ENCODE measurements at places on chromosomes 16 and 17.

DNA sequence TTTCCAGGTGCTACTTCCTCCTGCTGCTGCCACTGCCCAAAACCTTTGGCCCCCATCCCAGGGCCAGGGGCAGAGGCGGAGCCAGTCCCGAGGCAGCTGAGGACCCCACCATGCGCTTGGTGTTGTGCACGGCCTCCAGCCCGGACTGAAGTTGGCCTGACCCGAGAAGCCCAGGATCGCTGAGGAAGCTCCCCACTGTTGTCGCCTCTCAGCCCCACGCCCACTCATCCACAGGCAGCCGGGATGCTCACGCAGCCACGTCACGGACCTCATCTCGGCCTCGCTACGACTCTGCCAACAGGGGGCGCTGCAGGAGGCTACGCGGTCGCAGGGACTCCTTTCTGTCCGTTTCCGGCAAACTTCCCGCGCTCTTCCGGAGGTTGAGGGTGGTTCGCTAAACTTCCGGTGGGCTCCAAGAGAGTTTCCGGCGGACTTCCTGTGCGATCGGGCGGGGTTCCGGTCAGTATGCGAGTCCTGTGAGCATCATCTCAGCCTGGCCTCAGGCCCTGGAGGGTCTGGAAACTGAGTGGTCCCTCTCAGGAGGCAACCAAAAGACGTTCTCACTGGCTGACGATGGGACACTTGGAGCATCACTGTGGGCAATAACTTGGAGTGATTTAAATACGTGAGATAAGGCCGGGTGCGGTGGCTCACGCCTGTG lies 12.4 kb downstream of the ZG16B start:
- peak; percentile 45 for DNase-seq

DNA sequence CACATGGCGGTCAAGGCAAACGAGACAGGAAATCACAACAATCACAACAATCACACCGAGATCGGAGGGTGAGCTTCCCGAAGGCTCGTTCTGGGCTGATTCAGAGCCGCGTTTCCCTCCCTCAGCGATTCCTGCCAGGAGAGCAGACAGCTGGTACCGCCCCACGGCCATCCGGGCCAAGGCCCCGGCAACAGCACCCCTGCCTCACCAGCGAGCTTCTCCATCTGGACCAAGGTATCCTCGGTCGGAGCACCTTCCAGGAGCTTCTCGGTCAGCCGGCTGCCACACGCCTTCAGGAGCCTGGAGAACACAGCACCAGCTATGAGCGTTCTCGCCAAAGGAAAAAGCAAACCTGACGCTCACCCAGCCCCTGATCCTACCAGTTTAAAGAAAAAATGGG lies 15.2 kb upstream of the PLD6 start:
- DNase-seq = no peak

- DNase-seq = no peak
Measured at GRCh38 chr17:83065660-83066542, 13.5 kb upstream of the METRNL start.

GRCh38 chr17:67020293-67020766 lies 24.0 kb upstream of the CACNG1 start:
- no peak for DNase-seq

DNA sequence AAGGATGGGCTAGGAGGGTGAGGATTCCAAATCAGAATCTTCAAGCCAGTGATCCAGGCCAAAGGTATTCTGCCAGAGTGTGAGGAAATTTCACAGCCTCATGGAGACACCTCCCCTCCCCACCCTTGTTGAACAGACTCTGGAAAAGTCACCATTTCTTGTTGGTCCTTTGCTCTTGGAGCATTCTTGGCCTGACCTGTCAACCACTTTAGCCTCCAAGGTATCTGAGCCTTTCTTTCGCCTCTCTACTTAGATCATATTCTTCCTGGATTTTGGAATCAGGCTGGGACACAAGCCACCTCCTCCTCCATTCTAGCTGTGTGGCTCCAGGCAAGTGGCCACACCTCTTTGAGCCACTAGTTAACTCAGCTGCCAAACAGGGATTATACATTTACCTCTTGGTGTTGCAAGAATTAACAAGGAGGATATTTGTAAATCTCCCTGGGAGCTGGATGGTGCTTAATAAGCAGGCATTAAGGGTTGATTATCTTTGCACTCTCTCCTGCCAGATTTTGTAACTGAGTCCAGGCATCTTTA lies 193.5 kb downstream of the WWOX start:
- DNase-seq = no peak

GRCh38 chr17:81323411-81323868 lies 28.3 kb upstream of the SLC38A10 start:
- peak; percentile 31 for DNase-seq

- DNase-seq = peak; percentile 16
Measured at GRCh38 chr16:68116256-68116867, 31.2 kb downstream of the NFATC3 start.

- DNase-seq = no peak
Measured at GRCh38 chr16:50193594-50193993, 40.5 kb downstream of the TENT4B start.

DNA sequence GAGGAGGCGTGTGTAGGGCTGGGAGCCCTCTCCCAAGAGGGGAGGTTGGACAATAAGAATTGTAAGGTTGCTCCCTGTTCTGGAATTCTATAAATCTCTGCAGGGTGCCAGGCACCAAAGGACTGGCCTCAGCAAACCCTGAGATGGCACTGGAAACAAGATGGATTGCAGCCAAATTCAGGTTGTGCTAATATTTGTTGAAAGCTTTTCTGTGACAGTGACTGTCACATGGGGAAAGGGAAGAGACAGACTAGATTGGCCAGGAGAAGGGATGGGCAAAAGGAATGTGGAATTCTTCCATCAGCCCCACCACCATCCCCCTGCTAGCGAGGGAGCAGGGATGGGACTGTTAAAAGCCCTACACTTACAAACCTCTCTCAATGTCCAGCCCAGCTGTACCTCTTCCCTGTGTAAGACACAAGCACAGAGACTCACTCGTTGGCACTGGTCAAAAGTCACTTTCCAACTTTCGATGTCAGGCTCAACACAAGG lies 62.4 kb downstream of the SOX9 start:
- DNase-seq = no peak

DNA sequence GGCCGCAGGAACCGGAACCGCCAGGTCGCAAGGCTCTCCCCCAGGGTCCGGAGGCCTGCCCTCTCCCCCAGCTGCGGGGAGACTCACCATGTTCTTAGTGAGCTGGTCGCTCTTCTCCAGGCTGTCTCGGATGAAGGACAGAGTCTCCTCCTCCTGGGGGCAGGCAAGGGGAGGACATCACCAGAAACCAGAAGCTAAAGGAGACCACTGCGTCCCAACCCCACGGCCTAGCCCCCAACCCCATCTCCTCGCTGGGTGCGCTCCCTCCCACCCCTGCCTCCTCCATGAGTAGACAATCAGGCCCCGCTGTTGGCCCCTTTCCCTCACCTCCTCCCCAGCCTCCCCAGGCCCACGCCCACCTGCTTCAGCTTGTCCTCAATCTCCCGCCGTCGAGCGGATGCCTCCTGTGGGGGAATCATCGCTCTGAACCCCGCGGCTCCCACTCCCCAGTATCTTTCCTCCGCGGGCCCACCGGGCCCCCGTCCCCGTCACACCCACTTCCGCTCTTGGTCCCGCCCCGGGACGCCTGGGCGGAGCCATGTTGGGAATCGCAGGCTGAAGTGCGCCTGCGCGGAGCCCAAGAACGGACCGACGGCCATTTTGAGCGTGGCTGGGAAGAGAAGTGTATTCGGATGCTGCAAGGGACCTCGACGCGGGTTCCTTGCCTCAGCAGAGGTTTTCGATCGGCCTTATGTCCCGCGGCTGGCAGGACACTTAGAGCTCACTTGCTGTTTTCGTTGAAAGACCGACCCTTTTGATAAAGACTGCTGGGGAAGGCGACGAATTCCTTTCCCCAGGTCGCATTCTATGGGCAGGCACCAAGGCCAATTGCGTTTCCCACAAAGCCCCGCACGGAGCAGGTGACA lies at the start of gene EXOC7:
TSS of gene EXOC7 (minus strand) at position 514 of the 866 bp plus-strand sequence. CDS start at position 419, 95 bp downstream.
- DNase-seq = peak; percentile 90

- DNase-seq = no peak
Measured at GRCh38 chr16:81816351-81816750, 37.3 kb downstream of the PLCG2 start.

GRCh38 chr17:36697903-36698530 lies 96.6 kb downstream of the MRM1 start:
- DNase-seq = peak; percentile 9

DNA sequence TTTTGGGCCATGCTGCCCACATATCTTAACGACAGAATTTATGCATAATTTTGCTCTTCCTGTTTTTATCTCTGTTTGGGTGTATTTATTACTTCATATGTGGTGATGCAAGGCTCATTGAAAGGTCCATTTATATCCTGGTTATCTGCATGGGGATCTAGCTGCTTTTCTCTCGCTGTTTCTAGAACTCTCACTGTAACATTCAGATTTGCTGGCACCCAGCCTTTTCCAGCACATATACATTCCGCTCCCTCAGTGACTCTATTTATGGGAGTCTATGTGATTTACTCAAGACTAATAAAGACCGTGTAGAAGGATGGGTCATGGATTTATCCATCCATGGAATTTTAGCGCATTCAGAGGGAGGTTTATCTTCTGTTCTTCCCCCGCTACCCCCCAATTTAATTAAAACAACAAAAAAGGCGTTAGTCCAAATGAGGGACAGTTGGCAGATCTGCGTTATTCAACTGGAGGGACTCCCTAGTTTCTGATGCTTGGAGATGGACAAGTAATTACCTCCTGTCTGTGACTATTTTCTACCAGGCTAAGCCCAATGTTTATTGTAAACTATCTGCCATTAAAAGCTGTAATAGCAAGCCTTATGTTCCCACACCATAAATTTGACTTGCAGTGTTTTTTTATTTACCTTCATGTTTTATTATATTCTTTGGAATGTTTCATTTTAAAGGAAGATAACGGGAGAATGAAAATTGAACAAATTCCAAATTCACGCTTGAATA lies 19.8 kb upstream of the MARCHF10 start:
- peak; percentile 75 for DNase-seq

GRCh38 chr16:84344781-84345180 lies 23.6 kb upstream of the ATP2C2 start:
- no peak for DNase-seq

DNA sequence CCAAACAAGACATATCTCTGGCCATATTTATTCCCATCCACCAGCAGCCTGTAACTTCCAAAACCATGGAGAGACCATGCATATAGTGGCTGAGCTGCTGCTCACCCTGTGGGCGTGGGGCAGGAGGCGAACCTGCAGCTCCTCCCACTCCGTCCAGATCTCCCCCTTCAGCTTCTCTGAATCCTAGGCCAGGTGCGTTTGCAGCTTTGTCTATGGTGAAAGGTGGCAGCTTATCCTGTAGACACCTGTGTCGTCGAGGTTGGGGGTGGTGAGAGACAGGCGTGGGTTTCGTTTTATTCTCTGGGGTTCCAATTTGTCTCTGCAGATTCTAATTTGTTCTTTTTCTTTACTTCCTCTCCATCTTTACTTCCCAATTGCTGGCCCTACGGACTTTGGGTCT lies 9.7 kb upstream of the ANKS4B start:
- no peak for DNase-seq

- DNase-seq = no peak
Measured at GRCh38 chr16:19443659-19444058, 26.0 kb downstream of the TMC5 start.

Measured in fibroblast of upper back skin (primary cell).